Stimulated activated CD4-positive, alpha-beta T cell treated with anti-CD3 and anti-CD28 coated beads, Interleukin-15, amount 100 ng/mL, for 1 hour (primary cell): ENCODE measurements at places on chromosomes 1 and 21.

DNA sequence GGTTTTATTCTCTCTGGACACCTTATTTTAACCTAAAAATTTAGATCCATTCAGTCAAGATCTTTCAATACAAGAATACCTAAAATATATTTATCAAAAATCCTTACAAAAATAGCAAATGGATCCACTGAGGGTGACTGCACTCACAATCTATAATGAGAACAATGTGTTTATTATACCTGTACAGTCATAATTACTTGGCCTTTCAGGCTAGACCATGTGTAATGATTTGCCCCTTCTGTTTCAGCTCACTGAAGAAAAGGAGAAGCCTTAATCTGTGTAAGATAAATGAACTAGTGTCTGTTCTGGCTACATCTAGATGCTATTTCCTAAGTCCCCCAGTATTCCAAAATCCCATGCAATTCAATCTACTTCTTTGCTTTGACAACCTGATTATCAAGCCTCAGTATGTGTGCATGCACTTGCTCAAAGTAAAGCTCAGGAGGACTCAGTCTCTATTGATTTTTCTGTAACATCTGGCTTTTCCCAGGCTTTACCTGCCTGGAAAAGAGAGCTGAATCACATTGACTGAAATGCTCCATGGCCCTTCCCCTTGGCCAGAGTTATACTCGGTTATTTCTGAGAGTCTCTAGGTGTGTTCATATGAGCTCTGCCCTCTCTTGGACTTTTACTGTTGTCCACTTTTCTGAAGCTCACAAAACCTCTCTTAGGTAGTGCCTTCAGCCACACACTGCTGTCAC, 27.6 kb downstream of the CRP start:
- no peak for DNase-seq

GRCh38 chr1:21631944-21632887, 36.9 kb downstream of the RAP1GAP start:
- DNase-seq = no peak

DNA sequence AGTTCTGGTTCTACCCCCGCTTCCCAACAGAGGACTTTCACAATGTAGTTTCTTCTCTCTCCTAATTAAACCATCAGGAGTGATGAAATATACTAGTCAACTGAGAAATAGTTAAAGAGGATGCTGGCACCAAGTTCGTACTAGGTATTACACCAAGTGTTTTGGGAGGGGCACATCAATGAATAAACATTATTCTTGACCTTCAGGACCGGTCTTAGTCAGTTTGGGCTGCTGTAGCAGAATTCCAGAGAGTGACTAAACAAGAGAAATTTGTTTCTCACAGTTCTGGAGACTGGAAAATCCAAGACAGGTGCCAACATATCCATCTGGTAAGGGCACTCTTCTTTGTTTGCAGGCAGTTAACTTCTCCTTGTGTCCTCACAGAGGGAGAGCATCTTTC, 103.8 kb downstream of the SPATA17 start:
- no peak for DNase-seq

DNA sequence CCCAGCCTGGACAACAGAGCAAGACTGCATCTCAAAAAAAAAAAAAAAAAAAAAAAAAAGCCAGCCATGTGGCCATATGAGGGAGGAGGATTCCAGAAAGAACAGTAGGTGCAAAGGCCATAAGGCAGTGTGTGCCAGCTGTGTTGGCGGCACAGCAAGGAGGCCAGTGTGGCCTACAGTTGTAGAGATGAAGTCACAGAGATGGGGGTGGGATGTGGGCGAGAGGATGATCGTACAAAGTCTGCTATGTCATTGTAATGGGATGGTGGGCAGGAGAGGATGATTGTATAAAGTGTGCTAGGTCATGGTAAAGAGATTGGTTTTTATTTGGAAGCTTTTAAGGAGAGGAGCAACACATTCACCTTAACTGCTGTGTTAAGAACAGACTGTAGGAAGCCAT, 9.8 kb upstream of the CR1 start:
- DNase-seq = no peak

GRCh38 chr1:119544165-119544762, 37.3 kb downstream of the HSD3B1 start:
- DNase-seq = no peak

DNA sequence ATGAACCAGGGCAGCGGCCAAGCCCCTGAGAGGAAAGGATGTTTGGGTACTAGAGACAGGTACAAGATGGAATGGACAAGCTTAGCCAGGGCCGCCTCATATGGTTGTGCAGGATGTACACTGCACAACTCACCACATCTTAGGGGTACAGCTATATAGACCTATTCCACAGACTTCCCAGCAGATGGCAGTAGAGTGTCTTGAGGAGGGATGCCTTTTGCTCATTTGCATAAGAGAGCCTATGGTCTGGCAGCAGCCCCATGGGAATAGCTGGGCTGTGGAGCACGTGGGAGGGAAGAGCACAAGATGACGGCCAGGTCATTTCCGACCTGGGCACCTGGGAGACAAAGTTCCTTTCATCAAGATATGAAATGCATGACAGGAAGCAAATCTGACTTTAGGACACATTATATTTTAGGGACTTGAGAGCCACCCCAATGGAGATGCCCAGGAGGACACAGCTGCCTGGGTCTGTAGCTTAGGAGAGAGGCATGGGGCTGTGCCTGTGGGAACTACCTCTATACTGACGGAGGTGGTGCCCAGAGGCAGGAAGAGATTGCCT, 215.5 kb downstream of the KCNJ6 start:
- DNase-seq = no peak

DNA sequence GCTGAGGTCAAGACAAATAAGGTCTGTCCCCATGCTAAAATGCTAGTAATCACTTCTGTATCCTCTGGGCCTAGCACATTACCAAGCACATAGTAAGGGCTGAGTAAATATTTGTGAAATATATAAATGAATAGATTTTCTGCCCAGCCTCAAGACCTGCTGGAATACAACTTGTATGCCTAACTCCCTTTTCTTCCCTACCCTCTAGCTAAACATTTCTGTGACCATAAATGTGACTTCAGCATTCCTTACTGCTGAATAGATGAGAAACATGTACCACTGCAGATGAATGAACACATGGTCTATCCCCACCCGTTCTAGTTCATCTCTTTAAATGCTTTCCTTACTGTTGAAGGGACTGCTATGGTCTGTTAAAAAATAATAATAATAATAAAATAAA, 209.0 kb upstream of the HOOK1 start:
- DNase-seq = no peak

- DNase-seq = no peak
These were observed 141.4 kb downstream of the RERE start for GRCh38 chr1:8676072-8676471.

GRCh38 chr1:116740746-116741145, 13.5 kb upstream of the CD2 start:
- no peak for DNase-seq

- DNase-seq = no peak
These were observed 5.2 kb downstream of the FOXD3 start for GRCh38 chr1:63327417-63328054.

DNA sequence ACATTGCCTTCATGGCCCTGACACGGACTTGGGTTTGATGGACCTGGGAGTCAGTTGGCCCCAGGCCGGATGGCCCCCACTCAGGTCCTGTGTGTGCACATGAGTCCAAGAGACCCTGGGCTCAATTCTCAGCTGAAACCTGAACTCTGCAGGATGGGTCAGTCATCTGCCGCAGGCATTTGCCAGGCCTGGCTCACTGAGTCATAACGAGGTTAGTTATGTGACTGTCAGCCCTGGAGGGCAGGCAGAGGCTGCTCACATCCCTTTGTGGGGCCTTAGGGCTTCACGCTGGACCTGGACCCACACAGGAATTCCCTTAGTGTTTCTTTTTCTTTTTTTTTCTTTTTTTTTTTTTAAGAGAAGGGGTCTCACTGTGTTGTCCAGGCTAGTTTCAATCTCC, 46.5 kb downstream of the PSMG1 start:
- no peak for DNase-seq

DNA sequence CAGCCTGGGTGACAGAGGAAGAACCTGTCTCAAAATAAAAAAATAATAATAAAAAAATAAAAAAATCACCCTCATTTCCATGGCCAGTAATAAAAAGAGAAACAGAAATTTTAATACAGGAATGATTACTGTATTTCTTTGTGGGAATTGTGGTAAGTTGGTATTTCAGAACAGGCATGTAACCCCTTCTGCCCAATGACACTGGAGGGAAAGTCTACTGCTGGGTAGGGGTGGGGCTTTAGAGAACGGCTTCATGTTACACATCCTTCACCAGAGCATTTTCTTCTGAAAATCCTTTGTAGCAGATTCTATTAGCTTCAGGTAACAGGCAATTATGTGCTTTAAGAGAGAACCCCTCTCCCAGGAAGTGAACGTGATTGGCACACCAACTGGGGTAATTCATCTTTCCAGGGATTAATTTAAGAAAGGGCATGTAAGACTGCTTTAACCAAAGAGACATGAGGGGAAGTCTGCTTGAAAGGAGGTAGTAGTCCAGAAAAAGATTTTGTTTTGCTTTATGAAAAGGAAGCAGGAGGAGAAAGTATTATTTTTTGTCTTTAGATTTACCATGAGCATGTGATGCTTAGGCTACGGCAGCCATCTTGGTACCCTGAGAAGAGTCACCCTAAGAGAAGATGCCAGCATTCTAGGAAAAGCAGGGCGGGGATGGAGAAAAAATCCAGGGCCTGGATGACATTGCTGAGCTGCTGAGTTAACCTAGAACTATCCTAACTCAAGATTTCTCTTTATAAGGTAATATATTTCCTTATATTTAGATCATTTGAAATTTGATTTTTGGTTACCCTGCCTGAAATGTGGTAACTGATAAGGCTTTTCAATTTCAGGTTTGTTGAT, 57.7 kb upstream of the DPT start:
- DNase-seq = no peak

- DNase-seq = no peak
These were observed 1.2 kb upstream of the CAMK2N1 start for GRCh38 chr1:20487236-20487590.

DNA sequence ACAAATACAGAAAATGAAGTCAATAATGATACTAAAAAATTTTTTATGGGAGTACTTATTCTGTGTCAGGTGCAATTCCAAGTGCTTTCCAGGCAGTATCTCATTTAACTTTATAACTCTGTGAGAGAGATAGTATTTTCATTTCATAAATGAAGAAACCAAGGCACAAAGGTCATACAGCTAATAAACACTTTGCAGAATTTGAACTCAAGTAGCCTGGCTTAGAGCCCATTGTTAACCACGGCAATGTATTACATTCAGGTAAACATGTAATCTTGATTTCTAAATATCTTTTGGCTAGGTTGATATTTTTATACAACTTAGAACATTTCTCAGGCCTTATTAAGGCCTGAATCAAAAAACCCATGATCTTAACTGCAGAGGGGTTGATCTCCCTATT, 28.9 kb upstream of the PKN2 start:
- no peak for DNase-seq

DNA sequence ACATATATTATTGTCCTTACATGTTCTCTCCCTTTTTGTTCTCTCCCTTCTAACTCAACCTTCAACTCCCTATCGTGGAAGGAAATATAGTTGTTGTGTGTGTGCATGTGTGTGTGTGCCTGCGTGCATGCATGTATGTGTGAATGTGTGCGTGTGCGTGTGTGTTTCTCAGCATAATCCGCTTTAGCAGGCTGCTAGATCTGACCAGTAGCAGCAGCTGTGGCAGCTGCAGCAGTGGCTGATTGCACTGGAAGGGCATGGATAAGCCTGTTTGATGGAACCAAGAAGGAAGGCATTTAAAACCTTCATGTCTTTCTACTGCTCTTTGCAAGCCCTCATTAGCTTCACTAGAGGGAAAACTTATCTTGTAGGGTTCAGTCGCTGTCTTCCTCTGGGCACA, 65.6 kb upstream of the IRF2BP2 start:
- DNase-seq = no peak

GRCh38 chr1:66262208-66262963, 271.6 kb upstream of the SGIP1 start:
- no peak for DNase-seq

DNA sequence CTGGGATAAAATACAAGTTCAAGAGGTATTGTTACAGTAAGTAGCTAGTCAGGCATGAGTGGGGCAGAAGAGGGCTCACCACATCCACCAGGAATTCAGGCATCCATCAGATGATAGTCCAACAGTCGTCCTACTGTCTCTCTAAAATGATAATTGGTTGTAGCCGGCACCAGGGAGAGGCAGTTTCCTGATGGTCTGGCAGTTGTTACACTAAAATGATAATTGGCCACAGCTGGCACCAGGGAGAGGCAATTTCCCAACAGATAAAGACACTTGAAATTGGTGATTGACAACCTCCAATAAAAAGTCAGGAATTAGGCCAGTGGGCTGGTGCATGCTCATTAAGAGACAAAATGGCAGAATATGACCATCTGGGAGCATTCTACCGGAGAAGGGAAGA, 545.8 kb downstream of the AMY1C start:
- DNase-seq = no peak

GRCh38 chr1:154773551-154773950, 96.5 kb downstream of the KCNN3 start:
- no peak for DNase-seq

DNA sequence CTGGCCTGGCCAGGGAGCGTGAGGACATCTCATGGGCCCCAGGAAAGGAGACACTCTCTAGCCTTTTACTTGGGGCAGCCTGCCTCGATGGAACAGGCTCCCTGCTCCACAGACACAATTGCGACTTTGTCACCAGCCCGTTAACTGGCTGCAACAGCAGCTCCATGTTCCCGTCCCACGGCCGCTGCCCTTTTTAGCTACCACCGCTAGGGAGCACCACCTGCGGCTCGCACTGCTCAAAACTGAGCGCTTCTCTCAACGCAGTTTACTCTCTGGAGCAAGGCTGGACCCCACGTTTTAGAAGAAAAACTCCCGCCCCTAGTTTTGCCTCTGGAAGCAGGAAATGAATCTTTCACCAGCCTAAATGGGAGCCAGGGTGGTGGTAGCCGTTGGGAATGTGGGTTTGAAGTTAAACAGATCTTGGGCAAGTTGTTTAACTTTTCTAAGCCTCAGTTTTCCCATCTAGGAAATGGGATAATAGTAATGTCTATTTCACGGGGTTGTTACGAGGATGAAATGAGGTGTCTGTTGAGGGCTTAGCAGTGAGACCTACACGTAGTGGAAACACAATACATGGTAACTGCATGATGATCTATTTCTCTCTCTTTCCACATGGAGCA, 3.5 kb upstream of the LRRC38 start:
- DNase-seq = no peak

GRCh38 chr21:34836103-34836932, 167.5 kb downstream of the CLIC6 start:
- DNase-seq = no peak

DNA sequence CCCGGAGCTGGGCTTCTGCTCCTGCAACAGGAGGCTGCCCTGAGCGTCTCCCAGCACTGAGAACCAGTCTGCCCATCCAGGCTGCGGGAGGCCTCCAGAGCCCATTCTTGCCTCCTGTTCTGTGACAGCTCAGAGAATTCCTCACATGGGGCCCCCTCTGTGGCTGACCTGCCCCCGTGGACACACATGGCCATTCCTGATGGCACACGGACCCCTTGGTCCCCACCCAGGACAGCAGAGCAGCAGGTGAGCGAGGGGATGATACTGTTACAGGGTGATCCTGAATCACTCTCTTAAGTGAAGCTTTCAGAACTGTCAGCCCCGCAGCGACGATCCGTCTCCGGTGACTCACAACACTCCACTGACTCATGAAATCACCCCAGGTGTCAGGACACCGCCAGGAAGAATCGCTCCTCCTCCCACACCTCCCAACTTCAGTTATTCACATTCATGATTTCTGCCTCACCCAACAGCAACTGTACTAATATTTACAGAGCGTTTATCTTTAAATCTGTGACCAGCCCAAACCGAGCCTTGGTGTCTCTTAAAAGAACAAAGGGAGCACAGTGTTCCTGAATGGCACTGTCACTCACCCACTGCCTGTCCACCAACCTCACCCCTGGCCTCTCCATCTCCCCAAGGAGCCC, 22.5 kb downstream of the CHD5 start:
- no peak for DNase-seq
